ENCODE measurements at places on chromosomes 5 and 9.

GRCh38 chr5:147918899-147919298 is 12.6 kb upstream of the C5orf46 start:
- no peak for DNase-seq

- DNase-seq = no peak
These were observed 178.9 kb downstream of the MSX2 start for GRCh38 chr5:174903172-174903732.

- DNase-seq = no peak
These were observed 23.7 kb upstream of the CTNNAL1 start for GRCh38 chr9:109036744-109037680.

- DNase-seq = no peak
These were observed 17.4 kb upstream of the IL13 start for GRCh38 chr5:132640613-132641012.

- DNase-seq = no peak
These were observed 181.0 kb upstream of the CD180 start for GRCh38 chr5:67377631-67378030.

DNA sequence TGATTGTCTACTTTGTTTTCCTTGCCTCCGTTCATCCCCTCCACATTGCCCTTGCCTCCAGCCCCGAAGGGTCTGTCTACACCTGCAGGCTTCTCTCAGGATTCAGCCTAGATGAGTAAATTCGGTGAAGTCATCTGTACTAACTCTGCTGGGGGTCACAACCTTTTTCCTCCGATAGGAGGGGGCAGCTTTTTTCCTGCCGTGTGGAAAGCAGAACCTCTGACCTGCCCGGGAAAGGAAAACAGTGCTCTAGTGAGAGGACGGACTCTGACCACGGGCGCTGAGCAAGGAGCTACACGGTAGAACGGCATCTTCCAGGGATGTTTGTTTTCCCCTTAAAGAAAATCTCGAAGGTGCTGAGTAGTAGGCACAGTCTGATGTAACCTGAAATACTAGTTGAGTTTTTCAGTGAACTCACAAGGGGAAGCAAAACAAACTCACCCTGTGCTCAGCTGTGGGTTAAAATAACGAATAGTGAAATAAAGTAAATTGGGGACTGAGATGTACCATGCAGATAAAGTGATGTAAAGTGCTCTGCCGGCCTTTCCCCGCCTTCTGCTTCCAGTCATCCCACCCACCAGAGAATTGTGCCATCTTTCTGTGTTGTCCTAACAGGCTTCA is 281.8 kb downstream of the AOPEP start:
- DNase-seq = no peak

DNA sequence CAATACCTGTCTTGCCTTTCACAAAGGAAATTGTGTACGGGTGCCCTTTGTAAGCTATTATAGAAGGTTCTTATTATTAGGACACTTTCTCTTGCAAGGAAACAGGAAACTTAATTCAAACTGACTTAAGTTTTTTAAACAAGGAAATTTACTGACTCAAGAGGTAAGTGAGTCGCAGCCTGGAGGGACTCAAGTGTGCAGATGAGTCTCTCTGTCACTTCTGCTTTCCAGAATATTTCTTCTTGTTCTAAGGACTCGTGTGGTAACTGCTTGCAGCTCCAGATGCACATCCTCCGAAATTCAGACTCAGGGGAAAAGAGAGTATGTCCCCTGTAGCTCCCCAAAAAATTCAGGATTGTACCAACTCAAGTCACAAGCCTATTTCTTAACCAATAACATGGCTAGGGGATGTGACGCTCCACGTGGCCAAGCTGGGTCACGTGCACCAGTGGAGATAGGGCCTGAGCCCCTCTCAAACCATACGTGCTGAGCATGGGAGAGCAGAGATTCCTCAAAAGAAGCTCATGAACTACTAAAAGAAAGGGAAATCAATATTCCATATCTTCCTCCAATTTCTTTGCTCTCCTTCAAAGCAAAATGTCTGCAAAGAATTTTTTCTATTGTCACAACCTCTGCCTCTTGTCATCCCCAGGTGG is 49.2 kb upstream of the ERCC6L2 start:
- DNase-seq = no peak

All from RWPE1 (cell line).